Frontal cortex (tissue), 4 donors: ENCODE measurements at places on chromosomes 13 and 19.

DNA sequence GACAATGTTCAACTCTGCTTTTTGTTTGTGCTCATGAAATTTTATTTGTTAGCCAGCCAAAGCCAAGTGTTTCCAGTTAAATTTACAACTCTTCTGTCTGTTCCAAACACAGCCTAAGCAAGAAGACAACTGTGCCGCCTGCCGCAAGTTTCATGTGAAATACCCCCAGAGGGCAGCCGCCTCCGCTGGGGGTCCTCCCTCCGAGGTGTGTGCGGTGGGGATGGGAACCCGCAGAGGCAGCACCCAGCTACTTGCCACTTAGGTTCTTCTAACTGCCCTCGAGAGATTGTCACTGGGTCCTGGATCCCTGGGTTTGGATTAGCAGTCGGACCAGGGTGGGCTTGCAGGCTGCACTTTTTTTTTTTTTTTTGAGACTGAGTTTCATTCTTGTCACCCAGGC is 28.5 kb downstream of the ATP11A start:
- no peak for DNase-seq

DNA sequence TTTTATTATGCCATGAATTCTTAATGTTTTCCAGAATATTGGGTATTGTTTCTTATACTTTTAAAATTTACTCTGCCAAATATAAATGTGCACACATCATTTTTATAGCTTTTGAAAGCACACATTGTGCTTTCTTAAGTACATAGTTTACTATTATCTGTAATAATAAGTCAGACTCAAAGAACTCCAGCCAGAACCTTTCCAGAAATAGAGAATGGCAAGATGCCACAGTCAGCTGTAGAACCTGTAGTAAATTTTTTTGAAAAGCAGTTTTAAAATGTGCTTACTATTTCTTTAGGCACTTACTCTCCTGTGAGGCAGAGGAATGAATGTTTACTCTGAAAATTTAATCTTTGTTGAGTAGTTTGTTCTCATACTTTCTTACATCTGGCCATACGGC is 1287.1 kb downstream of the PCDH9 start:
- no peak for DNase-seq

GRCh38 chr13:102729560-102730270 is 34.9 kb upstream of the METTL21C start:
- no peak for DNase-seq

DNA sequence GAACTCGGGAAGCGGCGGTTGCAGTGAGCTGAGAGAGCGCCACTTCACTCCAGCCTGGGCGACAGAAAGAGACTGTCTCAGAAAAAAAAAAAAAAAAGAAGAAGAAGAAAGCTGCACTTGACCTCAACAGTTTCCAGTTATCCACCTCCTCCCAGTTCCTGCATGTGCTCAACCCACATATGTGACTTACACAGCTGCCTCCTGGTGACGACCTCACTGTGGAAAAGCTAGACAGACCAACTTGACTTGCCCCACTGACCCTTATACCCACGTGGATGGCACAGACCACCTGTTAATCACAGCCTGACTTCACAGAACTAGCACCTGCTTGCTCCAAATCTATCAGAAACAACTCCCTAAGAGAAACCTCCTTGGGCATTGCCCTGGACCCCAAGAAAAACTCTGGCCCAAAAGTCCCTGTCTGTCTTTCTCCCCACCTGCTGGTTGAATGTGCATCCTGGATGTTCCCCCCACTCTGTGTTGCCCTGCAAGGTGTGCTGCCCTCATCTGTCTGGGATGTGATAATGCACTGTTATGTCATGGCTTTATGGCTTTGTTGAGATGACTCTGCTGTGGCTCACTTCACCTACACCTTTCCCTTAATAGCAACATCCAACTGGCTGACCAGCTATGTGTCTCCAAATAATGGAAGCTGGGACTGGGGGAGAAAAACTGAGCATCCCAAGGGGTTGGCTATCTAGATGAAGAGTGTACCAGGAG is 2.8 kb downstream of the ZNF20 start:
- DNase-seq = no peak

GRCh38 chr19:38812841-38813320 is at the start of gene LGALS4:
TSS of gene LGALS4 (minus strand) at chr19:38812945. CDS start at chr19:38812886, 59 bp downstream.
- DNase-seq = no peak

- no peak for DNase-seq
Observed at GRCh38 chr13:47039106-47039505, 142.3 kb upstream of the HTR2A start.

GRCh38 chr13:74026753-74027152 is 107.5 kb downstream of the KLF12 start:
- DNase-seq = no peak

- peak; percentile 19 for DNase-seq
Observed at GRCh38 chr19:56727677-56728076, 56.1 kb upstream of the ZNF835 start.
